Dorsolateral prefrontal cortex (tissue), 122 donors: ENCODE measurements at places on chromosomes 1 and 21. TPM values are rescaled to one million over a fixed set of nuclear protein-coding genes. Genes with fewer than 3 reads are reported as not detected.

The PRKAA2 gene
- 24.2 TPM for total RNA-seq

The HFM1 gene
- total RNA-seq: 2.9 TPM

The CYP4A11 gene
- not detected for total RNA-seq

The KIF17 gene
- total RNA-seq: 20.3 TPM

The AGO1 gene
- 55.6 TPM for total RNA-seq

The PGBD5 gene
- 89.2 TPM for total RNA-seq

The DPT gene
- 1.0 TPM for total RNA-seq

The NHLH1 gene
- 0.71 TPM for total RNA-seq

The VWA5B1 gene
- total RNA-seq: 0.26 TPM

The EDN2 gene
- total RNA-seq: not detected

The GPR3 gene
- 9.4 TPM for total RNA-seq

The VANGL2 gene
- 12.5 TPM for total RNA-seq

The CCDC17 gene
- 0.74 TPM for total RNA-seq

The SELE gene
- total RNA-seq: not detected

The ENTREP3 gene
- 47.2 TPM for total RNA-seq
